ENCODE measurements at places on chromosomes 2 and 18.

- DNase-seq, result no peak
These were observed 154.8 kb downstream of the ZEB2 start for GRCh38 chr2:144364944-144365738.

DNA sequence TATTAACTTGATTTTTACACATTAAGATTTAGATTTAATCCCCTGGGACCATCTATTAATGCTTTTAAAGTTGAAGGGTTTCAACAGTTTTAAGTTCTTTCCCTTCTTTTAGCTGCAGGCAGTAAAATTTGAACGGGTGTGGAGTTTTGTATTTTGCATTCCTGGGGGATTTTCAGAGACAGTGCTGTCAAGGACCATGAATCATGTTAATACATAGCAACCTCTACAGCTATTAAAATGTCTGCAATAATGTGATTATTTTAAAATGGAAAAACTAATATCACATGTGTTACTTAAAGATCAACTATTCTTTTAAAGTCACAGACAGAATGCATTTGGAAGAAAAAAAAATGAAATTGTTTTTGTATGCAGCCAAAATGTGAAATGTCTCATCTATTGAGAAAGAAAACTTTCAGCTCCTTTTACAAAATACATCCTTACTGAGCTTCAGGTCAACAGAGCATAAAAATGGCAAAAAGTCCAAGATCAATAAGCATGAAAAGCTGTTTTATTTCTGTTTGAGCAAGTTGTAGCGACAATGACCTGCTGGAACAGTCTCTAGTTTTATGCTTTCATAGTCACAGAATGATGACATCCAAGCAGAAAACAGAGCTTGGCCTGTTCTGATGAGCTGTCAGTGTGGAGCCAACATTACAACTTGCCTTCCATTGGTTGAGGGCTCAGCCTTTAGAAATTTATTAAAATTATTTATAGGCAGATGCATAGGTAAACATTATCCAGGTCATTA lies 21.6 kb upstream of the ZNF521 start:
- DNase-seq, result no peak

- DNase-seq, result no peak
These were observed 224.7 kb downstream of the MTX2 start for GRCh38 chr2:176493909-176494308.

GRCh38 chr2:140269000-140269399 lies 1488.8 kb upstream of the NXPH2 start:
- DNase-seq, result no peak

- DNase-seq, result no peak
These were observed 15.8 kb downstream of the SLC8A1 start for GRCh38 chr2:40436093-40436475.

GRCh38 chr2:195049372-195050031 lies 607.5 kb upstream of the SLC39A10 start:
- no peak for DNase-seq

DNA sequence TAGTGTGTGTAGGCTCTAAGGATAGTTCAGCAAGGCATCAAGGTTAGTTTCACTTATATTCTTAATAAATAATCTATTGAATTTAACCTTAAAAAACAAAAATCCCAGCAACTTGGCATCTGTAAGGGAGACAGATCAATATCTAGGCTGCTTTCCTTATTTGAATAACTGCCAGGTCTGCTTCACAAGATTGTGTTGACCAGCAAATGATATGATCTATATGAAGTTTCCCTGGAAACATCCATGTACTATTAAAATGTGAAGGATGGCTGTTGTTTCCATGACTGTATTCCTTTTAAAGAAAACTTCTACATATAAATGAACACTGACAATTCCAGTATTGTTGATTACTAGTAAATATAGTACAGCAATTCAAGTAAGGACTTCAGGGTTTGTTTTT lies 109.4 kb downstream of the SPTBN1 start:
- no peak for DNase-seq

DNA sequence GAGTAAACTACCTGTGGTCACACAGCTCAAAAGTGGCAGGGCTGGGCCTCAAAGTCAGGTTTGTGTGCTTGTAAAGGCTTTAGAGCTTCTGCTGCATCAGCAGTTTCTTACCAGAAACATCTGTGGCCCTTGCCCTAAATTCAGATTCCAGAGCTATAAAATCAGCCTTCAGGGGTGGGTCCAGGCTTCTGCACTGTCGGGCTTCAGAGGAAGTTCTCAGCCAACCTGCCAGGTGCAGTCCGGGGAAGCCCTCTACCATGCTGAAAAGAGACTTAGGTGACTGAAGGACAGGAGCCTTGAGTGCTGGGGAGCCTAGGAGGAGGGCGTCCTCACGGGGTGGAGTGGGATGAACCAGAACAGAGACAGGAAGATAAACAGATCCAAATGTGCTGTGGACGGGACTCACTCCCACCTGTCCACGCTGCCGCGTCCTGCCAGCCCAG lies 69.9 kb upstream of the HS6ST1 start:
- DNase-seq, result no peak

- DNase-seq, result no peak
These were observed 9.1 kb upstream of the ARID5A start for GRCh38 chr2:96527286-96528005.

DNA sequence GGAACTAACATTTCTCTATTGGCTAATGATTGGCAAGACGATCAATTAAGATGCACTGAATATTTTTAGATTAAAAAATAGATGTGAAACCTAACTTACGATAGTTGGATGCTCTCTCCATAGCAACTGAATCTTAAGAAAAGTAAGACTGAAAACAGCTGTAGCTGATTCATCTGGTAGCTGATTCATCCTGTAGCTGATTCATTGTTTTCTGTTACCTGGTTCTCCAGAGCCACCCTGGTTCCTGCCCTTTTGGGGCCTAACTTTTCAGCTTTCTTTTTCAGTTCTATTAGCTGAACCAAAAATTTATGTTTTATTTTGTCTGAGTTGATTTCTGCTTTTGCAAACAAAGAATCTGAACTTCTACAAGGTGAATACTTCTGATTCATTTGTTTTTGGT lies 22.7 kb upstream of the SPR start:
- no peak for DNase-seq

GRCh38 chr2:136225950-136226835 lies 108.2 kb upstream of the CXCR4 start:
- DNase-seq, result peak; percentile 21

GRCh38 chr18:23920054-23920453 lies 94.5 kb upstream of the TTC39C start:
- DNase-seq, result no peak

DNA sequence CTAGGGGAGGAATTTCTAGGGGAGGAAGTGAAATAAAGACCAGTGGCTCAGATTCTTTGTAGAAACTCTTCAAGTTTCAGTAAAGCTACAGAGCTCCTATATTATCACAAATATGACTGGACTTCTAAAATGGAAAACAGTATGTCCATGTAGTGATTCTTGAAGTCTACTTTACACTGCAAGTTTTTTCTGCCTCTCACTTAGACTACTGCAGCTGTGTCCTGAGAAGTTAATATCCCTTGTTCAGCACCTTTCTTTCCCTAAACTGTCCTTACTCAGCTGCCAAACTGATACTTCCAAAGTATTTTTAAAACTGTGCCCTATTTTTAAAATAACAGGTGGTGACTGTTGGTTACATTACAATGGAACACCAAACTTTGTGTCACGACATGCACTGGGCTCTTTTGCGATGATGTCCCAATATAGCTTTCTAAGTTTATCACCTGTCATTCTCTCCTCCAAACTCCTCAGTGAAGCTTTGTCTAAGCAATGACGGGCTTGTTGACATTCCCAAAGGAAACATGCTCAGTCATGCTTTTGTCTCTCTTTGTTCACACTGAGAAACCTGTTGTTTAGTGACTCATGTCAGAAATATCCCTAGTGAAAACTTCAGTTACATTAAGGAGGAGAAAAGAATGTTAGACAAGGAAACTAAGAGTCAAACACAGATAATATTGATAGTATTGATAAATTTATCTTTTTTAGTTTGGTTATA lies 341.1 kb downstream of the ARL6IP6 start:
- no peak for DNase-seq

DNA sequence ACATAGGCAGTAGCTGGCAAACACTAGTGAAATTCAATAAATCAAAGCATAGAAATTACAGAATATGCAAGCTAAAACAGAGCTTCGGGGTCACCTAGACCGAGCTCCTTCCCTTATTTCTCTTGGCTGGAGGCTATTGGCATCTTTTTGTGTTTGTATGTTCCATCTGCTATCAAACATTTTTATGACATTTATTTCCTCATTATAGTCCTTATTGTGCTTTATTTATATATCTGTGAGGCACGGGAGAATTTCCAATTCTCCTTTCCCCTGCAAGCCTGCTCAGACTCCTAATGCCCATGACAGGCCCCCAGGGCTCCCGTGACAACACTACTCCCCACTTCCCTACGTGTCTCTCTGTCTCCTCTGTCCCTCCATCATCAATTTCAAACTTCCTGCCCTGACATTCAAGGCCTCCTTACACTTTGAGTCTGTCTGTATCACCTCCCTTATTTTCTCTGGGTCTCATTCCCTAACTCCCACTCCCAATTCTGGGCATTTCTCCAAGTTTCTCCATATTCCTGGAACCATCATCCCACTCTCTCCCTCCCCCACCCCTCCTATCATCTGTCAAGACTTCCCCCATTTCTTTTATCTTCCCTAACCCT lies 316.9 kb downstream of the OSR1 start:
- no peak for DNase-seq

DNA sequence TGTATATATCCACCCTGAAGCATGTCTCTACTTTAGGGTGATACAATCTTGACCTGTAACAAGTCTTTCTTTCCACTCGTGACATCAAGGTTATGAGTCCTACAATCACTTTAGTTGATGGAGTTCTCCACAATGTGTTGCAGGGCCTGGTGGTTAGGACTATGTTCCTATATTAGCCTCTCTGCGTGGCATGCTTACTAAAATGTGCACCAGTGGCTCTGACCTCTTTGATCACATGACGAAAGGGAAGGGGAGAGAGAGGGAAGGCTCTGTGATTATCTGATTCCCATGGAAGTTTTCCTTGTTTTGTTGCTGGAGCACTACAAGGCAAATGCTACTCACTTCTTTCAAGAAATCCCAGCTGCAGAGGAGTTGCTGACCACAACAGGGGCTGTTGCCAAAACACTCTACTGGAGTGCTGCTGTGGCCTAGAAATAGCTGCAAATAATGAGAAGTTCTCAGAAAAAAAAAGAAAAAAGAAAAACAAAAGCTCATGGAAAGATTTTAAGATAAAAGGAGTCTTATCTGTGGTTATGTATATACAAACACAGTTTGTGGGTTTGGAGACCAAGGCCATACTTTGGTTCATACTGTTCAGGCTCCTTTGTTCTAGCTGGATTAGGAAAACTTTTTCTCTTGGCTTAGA lies 272.8 kb upstream of the MMADHC start:
- no peak for DNase-seq

GRCh38 chr2:197268786-197269584 lies 41.6 kb downstream of the ANKRD44 start:
- no peak for DNase-seq

- DNase-seq, result no peak
These were observed 555 bp downstream of the ALPI start for GRCh38 chr2:232456296-232457120.

GRCh38 chr2:46351750-46352138 lies 54.5 kb downstream of the EPAS1 start:
- no peak for DNase-seq

GRCh38 chr2:147910990-147911473 lies 66.2 kb downstream of the ACVR2A start:
- DNase-seq, result peak; percentile 67

DNA sequence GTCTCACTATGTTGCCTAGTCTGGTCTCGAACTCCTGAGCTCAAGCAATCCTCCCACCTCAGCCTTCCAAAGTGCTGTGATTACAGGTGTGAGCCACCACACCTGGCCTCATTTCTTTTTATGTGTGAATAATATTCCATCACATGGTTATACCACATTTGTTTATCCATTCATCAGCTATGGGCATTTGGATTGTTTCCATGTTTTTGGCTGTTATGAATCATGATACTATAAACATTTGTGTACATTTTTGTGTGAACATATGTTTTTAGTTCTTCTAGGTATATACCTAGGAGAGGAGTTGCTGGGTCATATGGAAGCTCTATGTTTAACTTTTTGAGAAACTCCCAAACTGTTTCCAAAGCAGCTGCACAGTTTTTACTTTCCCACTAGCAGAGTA lies 24.4 kb downstream of the PKP4 start:
- DNase-seq, result no peak

DNA sequence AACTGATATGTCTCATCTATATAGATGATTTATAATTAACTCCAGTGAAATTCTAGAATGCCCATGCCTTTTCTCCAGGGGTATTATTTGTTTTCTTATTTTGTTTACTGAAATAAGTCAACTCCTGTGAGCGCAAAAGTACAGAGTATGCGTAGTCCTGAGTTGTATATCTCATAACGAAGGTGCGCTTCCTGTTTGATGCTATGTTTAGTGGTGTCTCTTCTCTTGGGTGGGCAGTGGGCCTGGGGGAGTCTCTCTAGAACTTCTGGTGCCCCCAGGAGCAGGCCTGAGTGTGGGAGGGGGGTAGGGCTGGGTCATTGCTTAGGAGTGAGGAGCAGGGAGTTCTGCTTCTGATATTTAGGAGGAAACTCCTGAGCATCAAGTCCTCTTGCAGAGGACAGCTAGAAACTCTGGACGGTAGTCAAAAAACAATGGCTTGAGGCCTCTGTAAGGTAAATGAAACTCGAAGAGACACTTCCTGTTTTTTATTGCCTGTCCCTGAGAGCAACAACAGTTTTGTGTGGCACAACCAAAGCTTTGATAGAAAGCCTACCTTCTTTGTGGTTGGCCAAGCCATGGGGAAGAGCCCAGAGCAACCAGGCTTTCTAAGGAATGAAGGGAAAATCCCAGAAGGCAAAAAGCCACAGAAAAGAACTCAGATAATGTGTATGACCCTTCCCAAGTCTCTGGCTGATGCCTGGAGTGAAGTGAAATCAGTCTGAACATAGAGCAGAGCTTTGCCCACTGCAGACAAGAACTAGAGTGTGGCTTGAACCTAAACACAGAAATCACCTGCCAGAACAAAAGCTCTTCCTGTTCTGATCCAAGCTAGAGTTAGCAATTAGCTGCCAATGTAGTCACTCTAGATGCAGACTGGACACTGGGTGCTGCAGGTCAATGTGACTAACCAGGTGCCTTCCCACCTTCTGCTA lies 8.5 kb upstream of the SP140L start:
- no peak for DNase-seq

DNA sequence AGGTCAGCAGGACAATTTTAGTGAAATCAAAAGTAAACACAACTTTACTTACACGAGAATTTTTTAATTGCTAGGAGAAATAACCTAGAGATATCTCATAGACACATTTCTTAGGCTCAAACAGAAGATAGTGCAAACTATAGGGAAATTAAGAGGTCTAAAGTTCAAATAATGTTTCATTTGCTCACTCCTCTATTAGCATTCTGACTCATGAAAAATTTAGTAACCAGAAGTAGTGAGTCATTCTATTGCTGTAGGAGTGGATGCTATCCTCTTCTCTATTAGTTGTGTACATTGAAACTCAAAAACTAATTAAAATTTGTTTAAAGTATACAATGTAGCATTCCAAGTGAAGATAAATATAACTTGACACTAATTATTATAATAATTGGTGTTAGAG lies 908.3 kb upstream of the TMEFF2 start:
- DNase-seq, result no peak
